ENCODE measurements at places on chromosomes 1 and 21. TPM values are rescaled to one million over a fixed set of nuclear protein-coding genes. Genes with fewer than 3 reads are reported as not detected.

Gene PIGR
- 6.9 TPM for total RNA-seq

DNA sequence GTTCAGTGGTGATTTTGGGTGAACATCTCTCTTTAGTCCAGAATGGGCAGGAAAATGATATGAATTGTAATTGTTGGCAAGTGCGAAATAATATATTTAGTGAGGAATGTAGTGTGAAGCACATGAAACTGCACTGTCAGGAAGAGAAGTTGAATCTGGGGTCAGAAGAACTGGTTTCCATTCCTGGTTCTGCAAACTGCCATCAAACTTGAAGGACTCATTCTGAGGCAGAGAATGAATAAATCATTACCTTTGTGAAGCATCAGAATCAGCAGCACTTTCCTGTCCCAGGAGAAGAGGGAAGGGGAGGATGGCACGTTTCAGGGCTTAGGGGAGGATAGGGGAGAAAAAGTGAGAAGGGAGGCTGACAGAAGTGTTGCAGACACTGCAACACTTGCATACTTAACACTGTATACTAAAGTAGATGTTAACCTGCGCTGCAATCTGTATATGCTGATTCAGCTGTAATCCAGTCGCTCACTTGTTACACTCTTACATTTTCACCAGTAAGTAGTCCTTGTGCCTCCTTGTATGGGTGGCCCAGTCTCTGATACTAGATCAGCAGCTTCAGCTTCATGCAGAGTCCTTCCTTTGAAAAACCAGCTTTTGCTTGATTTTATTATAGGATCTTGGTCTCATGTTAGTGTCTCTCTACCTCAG is 10.5 kb upstream of the RPTN start:
- DNase-seq = no peak

DNA sequence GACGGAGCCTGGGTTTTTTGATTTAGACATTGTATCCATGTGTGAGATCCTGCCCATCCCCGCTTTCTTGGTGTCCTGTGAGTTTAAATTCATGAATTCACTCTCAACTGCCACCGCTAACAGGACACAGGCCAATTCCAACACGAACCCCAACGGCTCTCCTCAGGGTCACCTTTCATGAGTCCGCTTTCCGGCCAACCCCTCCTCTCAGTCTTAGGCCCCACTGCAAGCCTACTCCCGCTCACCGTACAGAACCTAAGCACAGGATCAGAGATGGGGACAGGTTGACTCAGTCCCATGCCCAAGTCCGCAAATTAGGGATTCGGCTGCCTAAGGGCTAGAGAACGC is 238 bp upstream of the SCP2 start:
- DNase-seq = no peak

GRCh38 chr1:19390166-19390850 is 78.2 kb downstream of the SLC66A1 start:
- DNase-seq = no peak

- DNase-seq = no peak
Measured at GRCh38 chr21:20031807-20032206, 966.4 kb upstream of the NCAM2 start.

DNA sequence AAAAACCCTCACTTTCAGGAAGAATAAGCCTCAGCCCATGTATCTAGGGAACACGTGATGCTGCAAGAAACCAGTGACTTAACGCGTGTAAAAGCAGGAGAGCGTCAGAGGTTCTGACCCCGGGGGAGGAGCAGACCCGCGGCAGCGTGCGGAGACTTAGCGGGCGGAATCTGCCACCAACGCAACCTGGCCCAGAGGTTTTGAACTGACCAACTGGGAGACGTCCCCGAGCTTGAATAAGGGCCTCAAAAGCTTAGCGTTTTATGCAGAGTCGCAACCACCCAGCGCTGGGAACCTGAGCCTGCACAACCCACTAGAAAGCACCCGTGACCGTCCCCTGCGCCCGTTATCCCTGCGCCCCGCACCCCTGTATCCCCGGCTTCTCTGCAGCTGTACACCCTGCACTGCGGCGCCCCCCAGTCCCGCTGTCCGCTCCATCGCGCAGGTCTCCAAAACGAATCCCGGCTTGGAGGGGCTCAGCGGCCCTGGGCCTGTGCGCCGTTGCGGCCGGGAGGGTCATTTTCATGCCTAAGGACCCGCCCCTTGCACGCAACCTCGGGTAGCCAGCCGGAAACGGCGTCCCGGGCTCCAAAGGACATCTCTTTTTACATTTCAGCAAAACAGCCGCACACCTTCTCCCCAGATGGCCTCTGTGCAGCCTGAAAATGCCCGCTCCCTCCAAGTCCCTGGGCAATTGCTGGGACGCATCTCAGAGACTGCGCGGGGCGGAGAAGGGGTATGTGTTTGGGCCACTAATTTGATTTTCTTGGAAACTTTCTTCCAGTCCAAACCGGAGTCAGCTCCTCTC is 29.4 kb upstream of the TRIM17 start:
- no peak for DNase-seq

DNA sequence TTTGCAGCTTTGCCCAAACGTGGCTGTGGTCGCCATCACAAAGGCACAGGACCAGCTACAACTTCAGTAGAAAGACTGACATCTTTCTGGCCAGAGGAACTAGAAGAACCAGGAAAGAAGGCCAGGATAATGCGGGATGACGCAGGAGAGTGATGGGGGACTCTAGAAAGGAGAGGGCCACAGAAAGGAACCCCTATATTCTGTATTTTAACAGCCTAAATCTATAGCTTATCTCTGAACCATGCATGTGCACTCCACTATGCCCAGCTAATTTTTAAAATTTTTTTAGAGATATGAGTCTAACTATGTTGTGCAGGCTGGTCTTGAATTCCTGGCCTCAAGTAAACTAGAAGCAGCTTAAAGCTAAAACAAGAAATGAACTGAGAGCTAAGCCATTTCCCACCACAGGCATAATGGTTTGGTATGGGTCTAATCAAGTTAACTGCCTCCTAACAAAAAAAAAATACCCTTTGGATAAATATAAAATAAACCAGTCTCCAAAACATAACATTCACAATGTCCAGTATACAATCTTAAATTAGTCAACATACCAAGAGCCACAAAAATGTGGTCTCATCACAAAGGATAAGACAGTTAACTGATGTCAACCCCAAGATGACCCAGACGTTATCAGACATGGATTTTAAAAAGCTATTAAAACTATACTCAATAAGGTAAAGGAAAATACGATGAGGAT is 18.0 kb downstream of the LTN1 start:
- DNase-seq = no peak

DNA sequence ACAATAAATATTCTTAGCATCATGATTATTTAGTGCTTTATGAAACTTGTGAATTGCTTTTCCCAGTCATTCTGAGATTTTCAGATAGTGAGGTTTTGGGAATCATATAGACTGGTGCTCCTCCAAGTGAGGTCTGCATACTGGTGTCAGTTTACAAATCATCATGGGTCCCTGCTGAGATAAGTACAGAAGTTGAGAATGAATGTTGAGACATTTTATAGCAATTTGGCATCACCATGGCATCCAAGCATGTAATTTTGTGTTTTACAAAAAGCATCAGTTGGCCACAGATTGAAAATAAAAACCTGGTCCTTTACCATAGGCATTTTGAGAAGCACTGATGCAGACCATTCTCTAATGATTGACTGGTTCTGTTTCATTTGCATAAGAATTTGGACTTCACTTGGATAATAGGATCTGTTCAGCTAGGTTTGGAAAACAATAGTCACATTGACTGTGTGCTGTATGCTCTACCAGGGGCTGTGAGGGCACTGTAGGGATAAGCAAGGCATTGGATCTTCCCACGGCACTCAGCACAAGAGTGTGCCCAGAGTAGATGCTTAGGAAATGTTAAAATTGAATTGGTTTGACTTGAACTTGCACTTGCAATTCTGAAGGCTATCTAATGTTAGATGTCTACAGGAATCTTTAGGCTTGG is 79.0 kb upstream of the JUN start:
- DNase-seq = no peak

DNA sequence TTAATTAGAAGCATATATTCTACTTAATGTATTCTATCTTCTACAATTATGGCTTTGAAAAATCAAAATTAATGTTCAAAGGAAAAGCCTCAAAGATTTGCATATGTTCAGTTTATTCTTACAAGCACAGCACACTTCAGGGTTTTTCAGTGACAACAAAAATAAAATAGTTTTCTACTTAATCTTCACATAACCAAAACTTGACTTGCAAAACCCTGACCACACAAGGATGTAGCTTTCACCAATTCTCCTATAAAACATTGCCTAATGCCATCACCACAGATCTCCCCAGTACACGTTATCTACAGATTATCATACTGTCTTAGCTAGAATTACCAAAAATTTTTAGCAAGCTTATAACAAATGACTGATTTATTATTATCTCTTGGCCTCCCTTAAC is 23.3 kb downstream of the LPAR3 start:
- DNase-seq = no peak

DNA sequence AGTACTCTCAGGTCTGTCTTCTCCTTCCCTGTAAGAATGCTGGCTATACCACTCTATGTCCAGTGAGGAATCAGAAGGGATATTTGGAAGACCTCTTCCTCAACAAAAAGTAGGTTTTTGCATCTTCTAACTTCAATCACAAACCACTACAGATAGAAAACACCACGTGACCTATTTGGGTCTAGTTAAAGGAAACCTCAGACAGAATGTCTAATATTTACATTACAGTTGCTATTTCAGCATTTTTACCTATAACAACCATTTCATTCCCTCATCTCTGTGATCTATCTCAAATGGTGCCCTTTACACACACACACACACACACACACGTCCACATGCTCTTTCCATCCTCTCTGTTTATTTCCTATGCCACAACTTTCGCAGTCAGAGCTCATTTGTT is 7.9 kb upstream of the ADORA3 start:
- no peak for DNase-seq
